ENCODE measurements at places on chromosomes 5 and 9.

DNA sequence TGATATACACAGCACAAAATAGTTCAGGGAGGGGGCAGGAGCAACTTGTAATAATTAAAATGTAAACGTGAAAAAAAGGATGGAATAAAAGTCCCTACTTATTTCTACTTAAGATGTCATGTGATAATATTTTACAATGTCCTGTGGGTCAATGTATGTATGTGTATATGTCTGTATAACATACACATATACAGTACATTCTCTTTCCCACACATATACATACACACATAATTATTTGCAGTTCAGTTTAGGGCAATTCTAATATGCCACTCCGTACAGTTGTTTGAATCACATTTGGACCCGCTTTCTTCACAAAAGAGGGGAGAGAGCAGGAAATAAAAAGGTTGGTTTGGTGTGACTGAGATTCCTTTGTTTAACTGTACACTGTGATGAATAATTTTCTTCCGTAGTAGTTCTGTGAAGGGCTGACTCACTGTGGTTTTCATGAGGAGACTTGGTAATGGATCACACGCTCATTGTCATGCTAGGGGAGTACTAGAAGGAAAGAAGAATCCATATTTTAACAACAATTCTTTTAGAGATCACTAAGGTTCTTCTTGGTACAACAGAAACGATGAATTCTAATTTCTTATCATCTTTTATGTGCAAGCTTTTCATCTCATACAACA is 26.2 kb upstream of the ACOT12 start:
- DNase-seq: no peak

GRCh38 chr5:150779397-150780186 is 1.0 kb downstream of the SMIM3 start:
- no peak for DNase-seq

GRCh38 chr9:120486347-120486746 is 93.6 kb downstream of the CDK5RAP2 start:
- DNase-seq: no peak

DNA sequence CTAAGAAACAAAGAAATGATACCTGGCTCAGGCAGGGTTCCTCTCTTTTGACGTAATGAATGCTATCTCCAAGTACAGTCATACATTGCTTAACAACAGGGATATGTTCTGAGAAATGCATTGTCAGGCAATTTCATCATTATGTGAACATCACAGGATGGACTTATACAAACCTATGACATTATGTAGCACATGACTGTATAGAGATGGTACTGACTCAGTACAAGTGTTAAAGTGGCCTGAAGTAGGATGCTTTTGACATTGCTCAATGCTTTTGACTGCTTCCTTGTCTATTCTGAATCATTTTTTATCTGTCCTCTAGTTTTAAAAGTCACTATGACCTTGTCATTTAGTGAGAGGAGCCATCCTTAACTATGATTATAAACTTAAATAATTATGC is 147.6 kb downstream of the NR2F1-AS1 start:
- DNase-seq: no peak

All from T-helper 1 cell (primary cell).